ENCODE measurements at places on chromosomes 5 and 9.

DNA sequence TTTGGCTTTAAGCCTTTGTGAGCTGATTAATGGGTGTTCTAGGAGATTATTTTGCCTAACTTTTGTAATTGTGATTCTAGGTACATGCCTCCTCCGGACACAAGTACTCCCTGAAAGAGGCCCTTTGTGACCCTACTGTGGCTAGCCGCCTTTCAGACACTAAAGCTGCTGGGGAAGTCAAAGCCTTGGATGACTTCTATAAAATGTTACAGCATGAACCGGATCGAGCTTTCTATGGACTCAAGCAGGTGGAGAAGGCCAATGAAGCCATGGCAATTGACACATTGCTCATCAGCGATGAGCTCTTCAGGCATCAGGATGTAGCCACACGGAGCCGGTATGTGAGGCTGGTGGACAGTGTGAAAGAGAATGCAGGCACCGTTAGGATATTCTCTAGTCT lies 13.6 kb downstream of the ITGA1 start:
- DNase-seq = no peak

DNA sequence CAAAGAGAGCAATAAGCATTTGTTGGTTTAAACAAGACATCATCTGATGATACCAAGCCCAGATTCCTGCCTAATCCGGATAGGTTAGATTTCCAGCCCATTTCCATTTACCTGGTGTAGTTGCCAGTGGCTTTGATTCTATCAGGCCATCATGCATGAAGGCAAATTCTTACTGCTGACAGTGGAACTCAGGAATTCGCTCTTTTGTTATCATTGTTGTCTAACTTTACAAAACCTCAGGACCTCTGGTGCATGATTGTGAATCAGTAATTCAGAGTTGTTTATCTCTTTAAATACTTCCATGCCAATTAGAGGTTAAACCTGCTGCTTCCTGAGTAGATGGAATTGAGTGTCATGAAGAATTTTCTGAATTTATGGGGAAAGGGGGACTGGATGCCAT lies 76.5 kb downstream of the C9orf152 start:
- DNase-seq = no peak

GRCh38 chr9:130237763-130238524 lies 27.6 kb upstream of the HMCN2 start:
- no peak for DNase-seq

- DNase-seq = no peak
Observed at GRCh38 chr5:5164163-5164562, 24.0 kb downstream of the ADAMTS16 start.

GRCh38 chr9:38282756-38283155 lies 109.7 kb upstream of the ALDH1B1 start:
- DNase-seq = no peak

- peak; percentile 12 for DNase-seq
Observed at GRCh38 chr5:131068893-131069643, 96.0 kb downstream of the HINT1 start.

DNA sequence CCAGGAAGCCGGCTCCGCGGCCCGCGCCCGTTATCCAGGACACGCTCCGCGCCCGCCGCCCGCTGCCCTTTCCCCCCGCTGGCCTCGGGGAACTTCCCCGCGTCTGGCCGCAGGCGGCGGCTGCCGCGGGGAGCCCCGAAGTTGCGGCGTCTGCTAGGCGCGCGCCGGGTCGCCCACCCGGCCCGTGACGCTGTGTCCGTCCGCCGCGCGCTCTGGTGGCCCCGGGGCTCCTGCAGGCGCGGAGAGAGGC lies 621 bp upstream of the GCNT4 start:
- no peak for DNase-seq

- no peak for DNase-seq
Observed at GRCh38 chr9:85041466-85042137, 372.1 kb downstream of the NTRK2 start.

DNA sequence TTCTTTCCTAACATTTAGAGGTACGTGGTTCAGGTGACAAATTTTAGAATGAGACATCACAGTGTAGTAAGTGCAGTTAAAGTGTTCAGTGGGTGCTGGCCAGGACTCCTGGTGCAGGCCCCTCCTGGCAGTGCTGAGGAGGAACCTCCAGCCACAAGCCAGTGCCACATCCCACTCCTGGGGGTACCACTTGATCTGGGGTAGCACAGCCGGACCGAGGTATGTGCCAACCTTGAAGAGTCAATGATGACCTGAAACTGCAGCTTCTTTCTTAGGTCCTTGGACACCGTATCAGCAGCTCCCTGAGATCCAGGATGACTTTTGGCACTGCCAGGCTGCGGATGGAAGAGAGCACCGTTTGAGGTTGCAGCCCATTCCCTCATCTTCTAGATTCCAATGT lies 310.4 kb upstream of the IRX4 start:
- no peak for DNase-seq

DNA sequence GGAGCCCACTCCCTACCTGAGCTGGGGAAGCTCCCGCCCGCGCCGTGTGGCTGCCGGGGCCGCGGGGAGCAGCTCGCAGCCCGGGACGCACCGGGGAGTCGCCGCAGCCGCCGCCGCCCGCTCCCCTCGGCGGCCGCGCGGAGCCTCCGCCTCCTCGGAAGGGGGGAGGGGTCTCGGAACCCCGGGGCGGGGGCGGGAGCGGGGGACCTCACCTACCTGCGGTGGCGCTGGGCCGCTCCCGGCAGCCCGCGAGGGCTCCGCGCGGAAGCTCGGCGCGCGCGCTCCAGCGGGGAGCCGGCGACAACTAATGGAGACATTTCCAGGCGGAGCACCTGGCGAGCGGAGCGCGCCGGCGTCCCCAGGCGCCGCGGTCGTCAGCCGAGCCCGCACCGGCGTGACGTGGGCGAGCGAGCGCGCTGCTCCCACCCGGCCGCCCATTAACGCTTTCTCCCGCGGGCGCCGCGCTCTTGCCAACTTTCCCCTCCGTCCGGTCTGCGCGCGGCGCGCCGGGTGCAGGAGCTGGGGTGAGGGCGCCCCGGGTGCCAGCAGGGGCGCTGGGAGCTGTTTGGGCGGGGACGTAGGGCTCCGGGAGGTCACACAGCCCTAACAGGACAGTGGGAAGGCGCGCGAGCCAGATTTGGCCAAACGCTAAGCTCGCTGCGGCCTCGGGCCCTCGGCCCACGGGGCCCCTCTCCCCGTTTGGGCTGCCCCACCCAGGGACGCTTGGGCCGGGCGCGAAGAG lies 4.3 kb upstream of the IRX4 start:
- no peak for DNase-seq

DNA sequence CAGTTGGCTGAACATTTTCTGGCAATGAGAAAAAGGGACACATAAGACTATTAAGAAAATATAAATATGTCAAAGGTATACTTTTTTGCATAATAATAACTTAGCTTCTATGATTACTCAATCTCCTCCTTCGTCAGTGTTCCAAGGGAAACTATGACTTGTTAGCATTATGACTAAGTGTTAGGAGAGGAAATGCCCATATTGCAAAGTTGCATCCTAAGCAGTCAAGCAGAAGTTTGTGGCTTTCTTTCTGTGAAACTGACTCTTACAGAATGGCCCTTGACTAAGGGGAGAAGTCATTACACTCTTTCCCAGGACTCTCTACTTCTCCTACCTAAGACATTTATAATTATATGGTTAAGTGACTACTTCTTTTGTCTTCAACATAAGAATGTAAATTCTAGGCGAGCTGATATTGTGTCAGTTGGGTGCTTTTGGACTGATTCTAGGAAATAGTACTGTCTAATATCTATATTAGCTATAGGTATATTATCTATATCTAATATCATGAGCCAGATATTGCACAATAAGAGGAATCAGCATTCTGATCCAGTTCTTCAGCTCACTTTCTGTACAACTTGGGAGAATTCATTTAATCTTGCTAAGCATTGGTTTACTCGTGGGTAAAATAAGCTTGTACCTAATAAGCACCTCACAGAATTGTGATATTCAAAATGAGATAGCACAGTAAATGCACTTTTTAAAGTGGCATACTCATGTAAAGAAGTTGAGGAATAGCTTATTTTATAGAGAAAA lies 16.4 kb upstream of the SPINK6 start:
- DNase-seq = no peak

DNA sequence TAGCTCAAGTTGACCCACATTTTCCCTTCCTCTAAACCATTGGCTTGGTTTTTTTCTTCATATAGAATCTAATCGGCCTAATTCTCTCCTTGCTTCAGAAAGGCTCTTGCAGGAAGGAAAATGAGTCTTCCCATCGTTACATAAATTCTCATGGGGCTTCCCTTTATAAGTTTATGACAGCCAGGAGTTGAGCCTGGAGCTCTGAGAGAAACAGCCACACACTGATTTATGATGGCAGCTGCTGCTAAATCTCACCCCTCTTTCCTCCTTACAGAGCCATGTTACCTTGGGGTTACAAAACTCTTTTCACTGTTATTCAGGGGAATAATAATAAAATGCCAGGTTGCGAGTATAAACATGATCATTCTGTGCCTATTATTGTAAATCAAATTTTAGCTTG lies 5.2 kb upstream of the RNF14 start:
- DNase-seq = no peak

DNA sequence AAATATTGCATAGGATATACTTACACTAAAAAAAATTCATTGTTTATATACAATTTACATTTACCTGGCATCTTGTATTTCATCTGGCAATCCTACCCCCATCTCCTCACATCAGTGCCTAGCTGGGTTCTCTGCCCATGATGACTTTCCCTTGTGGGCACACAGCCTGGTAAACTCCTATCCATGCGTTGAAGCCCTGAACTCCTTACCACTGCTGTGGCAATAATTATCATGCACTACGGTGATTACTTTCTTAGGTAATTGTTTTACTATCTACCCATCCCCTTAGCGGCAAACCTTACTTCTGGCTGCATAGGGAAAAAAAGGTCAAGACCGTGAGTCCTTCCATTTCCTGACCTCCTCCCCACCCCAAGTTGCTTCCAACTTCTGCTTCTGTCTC lies 63.6 kb upstream of the DAB2IP start:
- DNase-seq = no peak

DNA sequence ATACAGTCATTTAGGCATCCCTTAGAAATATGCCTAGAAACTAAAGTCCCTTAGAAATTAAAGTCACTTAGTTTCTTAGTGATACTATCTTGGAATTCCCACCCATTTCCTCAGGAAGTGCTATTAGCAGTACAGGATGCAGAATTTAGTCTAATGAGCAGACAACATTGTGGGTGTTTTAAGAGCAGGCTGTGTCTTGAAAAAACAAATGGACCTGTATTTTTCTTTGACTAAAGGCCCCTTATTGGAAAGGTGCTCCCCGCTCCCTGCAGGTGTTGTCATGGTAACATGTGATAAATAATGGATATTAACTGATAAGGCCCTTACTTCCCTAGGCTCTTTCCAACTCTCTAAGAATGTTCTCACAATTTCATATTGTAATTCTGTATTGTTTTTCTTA lies 38.8 kb upstream of the STARD4 start:
- DNase-seq = no peak

- DNase-seq = no peak
Observed at GRCh38 chr9:71672573-71672972, 95.7 kb downstream of the CEMIP2 start.

- peak; percentile 0 for DNase-seq
Observed at GRCh38 chr9:20941174-20941690, 90.2 kb downstream of the HACD4 start.

DNA sequence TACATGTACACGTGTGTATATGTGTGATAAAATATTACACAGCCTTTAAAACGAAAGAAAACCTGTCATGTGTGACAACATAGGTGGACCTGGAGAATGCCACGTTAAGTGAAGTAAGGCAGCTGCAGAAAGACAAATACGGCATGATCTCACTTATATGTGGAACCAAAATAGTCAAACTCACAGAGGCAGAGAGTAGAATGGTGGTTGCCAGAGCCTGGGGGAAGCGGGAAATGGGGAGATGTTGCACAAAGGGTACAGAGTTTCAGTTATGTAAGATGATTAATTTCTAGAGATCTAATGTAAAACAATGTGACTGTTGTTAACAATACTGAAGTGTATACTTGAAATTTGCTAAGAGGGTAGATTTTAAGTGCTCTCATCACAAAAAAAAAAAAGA lies 34.8 kb downstream of the ADAMTS12 start:
- no peak for DNase-seq

- no peak for DNase-seq
Observed at GRCh38 chr5:133698646-133699526, 86.5 kb upstream of the FSTL4 start.

- DNase-seq = no peak
Observed at GRCh38 chr9:83019246-83019645, 43.7 kb downstream of the RASEF start.

- DNase-seq = no peak
Observed at GRCh38 chr5:158676642-158677469, 422.9 kb downstream of the EBF1 start.

DNA sequence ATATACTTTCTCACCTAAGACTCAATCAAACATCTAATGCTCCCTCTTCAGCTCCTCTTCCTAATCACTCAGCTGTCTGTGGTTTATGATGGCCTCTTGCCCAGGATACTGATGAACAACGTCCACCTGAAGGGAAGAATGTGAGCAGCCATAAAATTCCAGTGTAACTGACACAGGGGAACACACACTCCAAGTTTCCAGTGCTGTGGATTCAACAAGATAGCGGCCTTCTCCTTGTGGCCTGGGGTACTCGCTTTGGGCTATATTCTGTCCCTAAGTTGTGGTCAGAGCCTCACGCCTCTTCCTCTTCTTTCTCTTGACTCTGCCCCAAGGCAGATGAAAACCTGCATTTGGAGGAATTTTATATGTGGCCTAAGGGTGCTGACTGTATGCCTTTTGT lies 11.7 kb downstream of the B4GALT1 start:
- no peak for DNase-seq

- DNase-seq = no peak
Observed at GRCh38 chr9:26579056-26579455, 313.5 kb downstream of the CAAP1 start.

DNA sequence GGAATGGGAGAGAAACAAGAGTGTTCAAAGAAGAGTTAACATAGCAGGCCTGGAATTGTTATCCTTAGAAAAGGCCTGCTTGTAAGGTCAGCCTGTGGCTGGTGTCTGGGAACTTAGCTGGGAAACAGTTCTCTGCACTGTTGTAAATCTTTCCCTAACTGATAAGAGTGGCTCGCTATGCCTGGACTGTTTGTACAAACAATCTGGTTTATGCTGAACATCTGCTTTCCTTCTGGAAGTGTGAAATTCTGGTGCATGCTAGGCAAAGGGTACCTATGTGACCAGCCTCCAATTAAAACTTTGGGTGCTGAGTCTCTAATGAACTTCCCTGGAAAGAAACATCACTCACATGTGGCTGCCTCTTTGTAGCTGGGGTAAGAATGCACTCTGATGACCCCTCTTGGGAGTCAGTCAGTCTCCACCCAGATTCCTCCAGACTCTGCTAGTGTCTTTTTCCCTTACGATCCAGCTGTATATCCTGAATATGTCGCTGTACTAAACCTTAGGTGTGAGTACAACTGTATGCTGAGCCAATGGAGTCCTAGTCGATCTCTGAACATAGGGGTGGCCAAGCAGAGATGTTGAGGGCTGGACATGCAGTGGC lies 16.5 kb downstream of the SPARC start:
- no peak for DNase-seq

Measured in stimulated activated CD8-positive, alpha-beta memory T cell treated with anti-CD3 and anti-CD28 coated beads, Interleukin-12 subunit alpha, Interleukin-12 subunit beta, amount 100 ng/mL, for 4 hours (primary cell).